ENCODE measurements at places on chromosomes 7 and 10.

DNA sequence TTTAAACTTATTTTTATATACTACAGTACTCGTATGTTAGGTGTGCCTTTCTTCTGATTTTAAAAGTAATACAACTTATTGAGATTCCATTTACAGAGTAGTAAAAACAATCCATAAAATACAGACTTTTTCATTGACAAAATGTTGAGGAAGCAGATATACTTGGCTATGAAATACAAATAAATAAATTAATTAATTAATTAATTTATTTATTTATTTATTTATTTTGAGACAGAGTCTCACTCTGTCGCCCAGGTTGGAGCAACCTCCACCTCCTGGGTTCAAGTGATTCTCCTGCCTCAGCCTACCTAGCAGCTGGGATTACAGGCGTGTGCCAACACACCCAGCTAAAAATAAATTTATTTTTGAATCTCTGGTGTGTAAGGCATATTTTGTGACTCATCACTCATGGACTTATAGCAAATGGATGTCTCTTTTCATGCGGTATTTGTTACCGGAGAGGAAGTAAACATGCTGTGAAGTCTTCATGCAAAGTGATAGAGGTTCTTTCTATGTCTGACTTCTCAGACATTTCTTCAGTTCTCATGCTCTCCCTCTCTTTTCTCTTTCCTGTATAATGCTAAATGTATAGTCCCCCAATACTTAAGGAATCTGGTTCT, 20.2 kb upstream of the SRPK2 start:
- no peak for DNase-seq

DNA sequence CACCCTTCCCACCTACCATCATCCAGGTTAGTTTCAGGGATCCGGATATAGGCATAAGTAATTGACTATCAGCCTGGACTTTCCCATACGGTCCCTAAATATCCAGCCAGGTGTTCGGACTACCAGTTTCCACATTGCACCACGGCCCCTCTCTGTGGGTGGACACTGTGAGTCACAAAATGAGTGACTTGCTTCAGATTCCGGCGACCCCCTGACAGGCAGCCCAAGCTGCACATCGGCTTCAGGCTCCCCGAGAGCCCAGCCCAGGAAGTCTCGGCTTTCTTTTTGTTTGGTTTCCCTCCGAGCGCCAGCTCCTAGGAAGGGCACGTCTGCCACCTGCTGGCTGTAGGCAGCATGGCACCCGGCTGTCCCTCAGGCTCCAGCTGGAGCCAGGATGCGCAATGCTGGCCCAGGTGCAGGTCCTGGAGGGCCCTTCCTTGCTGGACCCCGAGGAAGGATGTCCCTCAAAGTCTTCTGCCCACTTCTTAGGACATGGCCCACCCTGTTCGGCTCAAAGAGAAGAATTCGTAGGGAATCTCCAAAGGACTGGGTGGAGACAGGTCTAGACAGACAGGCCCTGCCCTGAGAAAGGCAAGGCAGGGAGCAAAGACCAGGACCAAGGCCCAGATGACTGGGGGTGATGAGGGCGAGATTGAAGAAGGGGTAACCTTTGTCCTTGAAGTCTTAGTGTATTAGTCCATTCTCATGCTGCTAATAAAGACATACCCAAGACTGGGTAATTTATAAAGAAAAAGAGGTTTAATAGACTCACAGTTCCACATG, 10.6 kb downstream of the HABP2 start:
- no peak for DNase-seq

GRCh38 chr7:508461-509170, 11.0 kb downstream of the PDGFA start:
- no peak for DNase-seq

- no peak for DNase-seq
Measured at GRCh38 chr7:73352784-73353183, 24.8 kb downstream of the FKBP6 start.

DNA sequence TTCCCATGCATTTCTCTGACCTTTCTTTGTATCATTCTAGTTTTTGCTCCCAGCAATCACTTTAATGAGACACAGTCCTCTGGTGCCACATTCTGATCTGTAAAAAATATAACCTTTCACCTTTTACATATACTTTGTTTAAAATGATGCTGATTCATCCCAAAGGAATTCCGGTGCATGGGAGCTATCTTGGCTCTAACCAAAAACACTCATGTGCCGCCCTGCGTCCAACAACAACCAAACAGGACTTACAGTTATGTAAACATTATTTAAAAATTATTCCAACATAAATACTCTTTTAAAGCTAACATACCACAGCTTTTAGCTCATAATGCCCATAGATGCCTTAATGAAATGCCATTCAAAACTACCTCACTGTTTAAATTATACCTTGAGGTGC, 7.7 kb upstream of the OPALIN start:
- DNase-seq = no peak

GRCh38 chr10:6348096-6348874, 145.6 kb downstream of the PFKFB3 start:
- no peak for DNase-seq

DNA sequence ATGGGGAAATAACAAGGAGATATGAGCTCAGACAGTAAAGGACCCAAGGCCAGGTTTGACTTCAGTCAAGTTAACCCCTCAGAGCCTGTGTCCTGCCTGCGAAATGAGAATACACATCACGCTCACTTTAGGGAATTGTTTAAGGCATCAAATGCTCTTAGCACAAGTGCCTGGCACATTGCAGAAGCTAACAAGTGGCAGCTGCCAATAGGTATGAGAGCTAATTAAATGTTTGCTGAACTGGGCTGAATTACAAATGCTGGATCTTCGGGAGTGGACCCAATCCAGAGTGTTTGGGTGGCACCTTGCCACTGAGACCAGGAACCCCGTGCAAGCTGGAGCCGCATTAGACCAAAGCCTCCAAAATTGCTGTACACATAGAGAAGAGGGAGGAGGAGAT, 136.8 kb downstream of the C10orf90 start:
- DNase-seq = no peak

DNA sequence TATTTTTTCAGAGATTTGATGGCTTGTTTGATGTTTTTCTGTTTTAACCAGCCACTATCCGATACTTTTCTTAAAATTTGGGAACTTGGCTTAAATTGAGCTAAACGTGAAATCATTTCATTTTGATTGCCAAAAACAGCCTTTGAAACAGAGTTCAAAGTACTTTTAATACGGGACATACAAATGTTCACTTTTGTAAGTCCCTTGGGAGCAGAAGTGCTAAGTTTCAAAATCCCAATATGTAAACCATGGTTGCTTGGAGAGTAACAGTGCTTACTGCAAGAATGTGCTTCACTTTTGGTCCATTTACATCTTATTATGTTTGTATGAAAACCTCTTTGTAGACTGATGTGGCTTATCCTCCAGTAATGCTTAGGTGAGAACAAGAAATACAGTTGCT, 10.9 kb downstream of the PNPLA8 start:
- no peak for DNase-seq

DNA sequence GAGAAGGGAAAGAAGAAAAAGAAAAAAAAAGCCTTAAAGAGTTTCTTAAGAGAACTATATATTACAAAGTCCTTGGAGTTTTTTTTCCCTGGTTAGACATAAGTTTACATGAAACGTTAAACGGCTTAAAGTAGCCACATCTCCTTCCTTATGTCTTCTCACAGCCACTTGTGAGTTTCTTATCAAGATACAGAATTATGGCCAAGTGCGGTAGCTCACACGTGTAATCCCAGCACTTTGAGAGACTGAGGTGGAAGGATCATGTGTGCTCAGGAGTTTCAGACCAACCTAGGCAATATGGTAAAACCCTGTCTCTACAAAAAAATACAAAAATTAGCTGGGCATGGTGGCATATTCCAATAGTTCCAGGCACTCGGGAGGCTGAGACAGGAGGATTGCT, 54.3 kb downstream of the IKZF1 start:
- DNase-seq = no peak

- no peak for DNase-seq
Measured at GRCh38 chr7:47557694-47558670, 23.9 kb downstream of the TNS3 start.

GRCh38 chr10:80536361-80536835, 1.3 kb upstream of the SH2D4B start:
- no peak for DNase-seq

GRCh38 chr10:130956251-130956650, 355.3 kb downstream of the TCERG1L start:
- no peak for DNase-seq

DNA sequence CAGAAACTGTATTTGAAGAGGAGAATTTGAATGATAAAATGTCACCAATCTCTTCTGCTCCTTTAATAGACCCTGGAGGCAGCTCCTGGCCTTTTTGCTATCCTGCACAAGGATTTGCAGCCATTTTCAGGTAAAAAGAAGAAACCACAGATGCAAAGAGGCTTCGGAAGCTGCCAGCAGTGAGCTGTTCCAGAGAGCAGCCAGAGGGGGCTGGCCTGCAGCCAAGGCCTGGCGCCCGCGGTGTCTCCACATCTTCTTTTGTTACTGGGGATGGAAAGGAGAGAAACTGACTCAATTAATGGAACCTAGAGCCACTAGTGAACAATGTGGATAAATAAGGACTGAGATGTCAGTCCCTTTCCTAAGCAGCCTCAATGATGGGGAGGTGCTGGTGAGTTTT, 23.9 kb upstream of the GPR26 start:
- no peak for DNase-seq

GRCh38 chr10:122279725-122280141, 8.6 kb downstream of the BTBD16 start:
- DNase-seq = no peak

DNA sequence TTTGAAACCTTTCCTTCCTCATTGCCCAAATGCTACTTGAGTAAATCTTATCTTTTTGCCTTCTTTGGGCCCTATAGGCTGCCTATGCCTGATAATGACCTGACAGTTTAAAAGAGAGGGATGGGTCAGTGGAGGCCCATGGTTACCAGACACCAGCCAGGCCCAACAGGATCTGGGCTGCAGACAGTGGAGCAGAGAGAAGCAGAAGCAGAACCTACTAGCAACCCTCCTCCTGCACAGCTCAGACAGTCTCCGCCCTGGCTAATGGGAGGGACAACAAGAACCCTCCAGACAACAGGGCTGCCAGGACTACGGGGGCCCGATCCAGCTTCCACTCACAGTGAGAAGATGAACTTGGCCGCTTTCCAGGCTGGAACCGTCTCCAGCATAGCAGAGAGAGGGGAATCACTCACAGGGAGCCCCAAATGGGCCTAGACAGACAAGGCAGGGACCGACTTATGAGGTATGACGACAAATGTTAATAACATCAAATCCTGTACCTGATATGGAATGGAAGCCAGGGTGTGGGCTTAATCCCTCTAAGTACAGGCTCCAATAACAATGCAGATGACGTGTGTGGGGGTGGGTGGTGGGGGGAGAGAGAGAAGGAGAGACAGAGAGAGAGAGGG, 31.7 kb upstream of the DGKI start:
- DNase-seq = no peak

- no peak for DNase-seq
Measured at GRCh38 chr7:139940866-139941265, 111.8 kb downstream of the TBXAS1 start.

DNA sequence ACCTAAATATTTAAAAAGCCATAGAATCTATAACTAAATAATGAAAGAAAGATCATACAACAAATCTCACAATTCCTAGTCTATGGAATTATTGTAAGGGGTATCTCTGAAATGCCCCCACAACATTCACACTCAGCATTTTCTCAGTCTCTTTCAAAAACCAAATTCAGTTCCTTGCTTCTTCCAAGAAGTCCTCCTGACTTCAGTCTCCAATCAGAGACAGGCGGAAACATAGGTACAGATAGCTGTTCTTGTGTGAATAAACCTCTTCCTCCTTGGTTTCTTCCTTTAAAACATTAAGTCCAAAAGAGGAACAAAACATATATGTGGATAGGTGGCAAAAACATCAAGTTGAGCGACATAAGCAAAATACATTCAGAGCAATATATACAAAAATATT, 13.9 kb upstream of the FBXW4 start:
- DNase-seq = no peak

- DNase-seq = no peak
Measured at GRCh38 chr7:71414490-71414889, 282.5 kb downstream of the GALNT17 start.

DNA sequence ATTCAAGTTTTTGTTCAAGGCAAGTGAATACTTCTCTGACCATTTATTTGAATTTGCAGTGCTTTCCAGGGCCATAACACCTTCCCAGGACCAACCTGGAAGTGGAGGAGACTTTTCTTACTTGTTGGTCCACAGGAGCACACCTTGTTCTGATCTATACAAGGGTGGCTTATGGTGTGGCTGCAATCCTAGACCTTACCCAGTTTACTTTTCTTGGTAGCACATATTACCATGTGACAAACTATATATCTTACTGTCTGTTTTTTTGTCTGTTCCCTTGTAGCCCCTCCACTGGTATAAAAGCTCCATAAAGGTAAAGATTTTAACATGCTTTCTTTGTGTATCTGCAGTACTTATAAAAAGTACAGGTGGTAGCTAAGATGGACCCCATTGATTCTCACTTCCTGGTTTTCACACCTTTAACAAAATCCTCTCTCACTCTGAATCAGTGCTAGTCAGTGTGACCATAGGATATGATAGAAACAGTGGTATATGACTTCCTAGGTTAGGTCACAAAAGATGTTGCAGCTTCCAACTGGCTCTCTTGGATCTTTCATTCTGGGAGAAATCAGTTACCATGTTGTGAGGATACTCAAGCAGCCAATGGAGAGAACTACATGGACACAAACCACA, 5.6 kb upstream of the ASB4 start:
- DNase-seq = no peak

DNA sequence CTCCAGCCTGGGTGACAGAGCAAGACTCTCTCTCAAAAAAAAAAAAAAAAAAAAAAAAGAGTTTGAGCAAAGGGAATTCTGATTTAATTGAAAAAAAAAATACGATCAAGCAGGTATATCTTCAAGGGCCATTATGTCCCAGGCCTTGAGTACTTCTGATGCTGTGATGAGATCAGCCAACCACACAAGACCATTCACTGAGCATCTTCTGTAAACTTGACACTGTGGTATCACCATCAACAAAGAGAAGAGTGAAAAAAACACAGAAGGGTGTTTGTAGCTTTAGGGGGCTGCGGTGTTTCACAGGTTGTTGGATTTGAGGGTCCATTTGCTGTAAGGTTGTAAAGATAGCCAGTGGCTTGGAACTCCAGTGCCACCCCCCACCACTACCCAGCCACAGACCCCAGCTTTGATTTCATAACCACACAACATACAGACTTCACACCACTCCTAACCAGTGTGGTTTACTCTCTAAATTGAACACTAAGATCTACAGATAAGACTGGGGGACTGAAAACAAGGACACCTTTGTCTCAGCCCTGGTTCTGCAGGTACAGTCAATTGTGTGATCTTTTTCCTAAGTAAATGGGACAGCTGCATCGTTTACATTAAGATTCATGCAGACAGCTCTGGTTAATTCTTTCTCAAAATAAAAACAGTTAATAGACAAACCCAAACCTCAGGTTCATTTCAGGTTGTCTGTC, 66.4 kb downstream of the CDC123 start:
- DNase-seq = no peak

All from iPS DF 19.7 (cell line).